Gastroesophageal sphincter (tissue), 4 donors: ENCODE measurements at places on chromosomes 16 and 17. TPM values are rescaled to one million over a fixed set of nuclear protein-coding genes. Genes with fewer than 3 reads are reported as not detected.

- peak; percentile 73 for ATAC-seq
Observed at GRCh38 chr17:78144147-78144719, 2.0 kb upstream of the C17orf99 start.

- ATAC-seq: no peak
Observed at GRCh38 chr16:4763791-4764190, 3.2 kb downstream of the ZNF500 start.

DNA sequence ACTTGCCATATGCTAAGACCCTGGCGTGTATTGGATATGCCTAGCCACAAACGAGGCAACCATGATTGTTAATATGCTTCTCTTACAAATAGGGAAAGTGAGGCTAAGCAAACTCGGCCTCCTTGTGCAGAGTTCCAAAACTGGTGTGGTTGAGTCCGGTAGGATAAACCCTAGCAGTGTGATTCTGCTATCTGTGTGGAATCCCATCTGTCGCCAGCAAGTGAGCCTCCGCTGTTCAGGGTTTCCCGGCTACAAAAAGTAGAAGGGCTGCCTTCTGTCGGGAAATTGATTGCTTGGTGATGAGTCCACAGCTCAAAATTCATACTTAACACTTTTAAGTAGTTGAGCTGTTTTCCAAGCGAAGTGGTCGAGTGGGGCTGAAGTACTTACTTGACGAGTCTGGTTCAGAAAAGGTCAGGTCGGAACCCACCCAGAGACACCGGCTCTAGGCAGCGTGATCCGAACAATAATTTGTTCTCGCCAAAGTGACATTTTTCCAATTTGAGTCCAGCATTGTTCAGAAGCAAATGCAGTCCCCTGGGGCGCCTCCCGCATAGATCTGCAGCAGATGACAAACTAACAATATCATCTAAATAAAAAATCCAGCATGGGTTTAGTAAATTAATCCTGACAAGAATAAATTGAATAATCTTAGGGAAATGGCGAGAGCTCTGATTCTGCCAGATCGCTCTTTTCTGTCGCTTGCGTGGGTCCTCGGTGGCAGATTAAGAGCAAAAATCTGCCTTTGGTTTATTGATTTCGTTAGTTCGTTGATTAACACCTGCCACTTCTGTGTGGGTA is 686.7 kb upstream of the RBFOX1 start:
- no peak for ATAC-seq

DNA sequence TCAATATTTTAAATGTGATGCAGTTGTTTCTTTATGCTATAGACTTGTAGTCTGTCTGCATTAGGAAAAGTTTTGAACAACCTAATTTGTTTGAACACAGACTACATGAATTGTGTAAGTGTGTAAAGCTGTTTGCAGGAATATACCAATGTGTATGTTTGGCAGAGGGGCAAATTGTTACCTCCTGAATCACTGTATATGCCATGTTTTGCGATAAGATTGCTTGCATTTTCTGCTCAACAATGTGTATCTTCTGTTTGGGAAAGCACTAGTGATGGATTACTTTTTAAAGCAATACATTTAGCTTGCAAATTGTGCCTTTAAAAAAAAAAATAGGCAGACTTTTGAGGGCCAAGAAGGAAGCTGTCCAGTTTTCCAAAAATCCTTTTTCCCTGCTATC is 14.6 kb downstream of the RBBP6 start:
- no peak for ATAC-seq

- no peak for ATAC-seq
Observed at GRCh38 chr16:3659251-3659650, 4.8 kb downstream of the DNASE1 start.

GRCh38 chr16:69111876-69112230 is 6.4 kb downstream of the HAS3 start:
- ATAC-seq: no peak

DNA sequence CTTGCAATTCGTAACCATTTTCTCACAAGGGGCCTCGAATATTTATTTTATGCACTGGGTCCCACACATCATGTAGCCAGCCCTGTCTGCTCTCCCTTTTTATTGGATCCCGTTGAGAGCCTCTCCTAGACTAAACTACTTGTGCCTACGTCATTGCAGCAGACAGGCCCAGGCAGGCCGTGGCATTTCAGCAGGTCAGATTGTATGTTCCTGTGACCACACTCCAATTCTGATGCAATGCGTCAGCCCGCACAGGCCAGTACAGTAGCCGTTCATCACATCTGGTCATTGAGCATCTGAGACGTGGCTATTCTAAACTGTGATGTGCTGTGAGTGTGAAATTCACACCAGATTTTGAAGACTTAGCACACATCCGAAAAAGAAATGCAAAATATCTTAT is 42.2 kb downstream of the ABAT start:
- no peak for ATAC-seq

GRCh38 chr16:72989579-72990551 is 58.1 kb downstream of the ZFHX3 start:
- peak; percentile 74 for ATAC-seq

DNA sequence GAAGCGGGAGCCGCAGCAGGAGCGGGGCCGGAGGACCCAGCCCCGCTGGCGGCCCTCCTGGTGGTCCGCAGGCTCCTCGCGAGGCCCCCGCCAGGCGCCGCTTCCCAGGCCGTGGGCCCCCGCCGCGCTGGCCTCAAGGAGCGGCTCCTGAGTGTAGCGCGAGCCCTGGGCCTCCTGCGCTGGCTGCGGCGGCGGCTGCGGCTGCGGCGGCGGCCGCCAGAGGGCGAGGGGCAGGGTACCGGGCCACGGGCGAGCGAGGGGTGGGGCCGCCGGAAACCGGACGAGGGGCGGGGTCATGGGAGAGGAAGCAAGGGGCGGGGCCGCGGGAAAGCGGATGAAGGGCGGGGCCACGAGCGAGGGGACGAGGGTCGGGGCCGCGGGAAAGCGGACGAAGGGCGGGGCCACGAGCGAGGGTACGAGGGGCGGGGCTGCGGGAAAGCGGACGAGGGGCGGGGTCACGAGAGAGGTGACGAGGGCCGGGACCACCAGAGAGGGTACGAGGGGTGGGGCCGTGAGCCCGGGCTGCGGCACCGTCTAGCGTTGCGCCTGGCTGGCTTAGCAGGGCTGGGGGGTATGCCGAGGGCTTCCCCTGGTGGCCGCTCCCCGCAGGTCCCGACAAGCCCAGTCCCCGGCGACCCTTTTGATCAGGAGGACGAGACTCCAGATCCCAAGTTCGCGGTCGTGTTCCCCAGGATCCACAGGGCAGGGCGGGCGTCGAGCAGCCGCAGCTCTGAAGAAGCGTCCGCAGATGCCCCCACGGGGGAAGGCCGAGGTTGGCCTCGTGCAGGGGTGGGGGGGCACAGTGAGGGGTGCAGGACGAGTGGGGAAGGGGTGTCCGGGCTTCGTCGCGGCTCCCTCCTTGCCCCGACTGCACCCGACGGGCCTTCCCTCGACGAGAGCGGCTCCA is 1.7 kb downstream of the MYO15B start:
- peak; percentile 89 for ATAC-seq

DNA sequence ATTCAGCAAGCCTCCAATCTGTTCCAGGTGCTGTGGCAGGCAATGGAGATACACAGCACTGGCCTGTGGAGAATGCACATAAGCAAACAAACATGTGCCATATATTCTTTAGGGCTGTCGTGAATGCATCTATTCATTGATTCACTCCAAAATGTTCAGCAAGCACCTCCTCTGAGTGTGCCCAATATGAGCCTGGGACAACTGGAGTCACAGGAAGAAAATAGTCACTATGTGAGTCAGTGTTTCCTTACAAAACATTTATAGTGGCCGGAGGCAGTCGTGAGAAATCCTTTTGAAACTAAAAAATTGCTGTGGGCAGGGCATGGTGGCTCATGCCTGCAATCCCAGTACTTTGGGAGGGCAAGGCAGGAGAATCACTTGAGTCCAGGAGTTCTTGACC is 310.1 kb downstream of the CA10 start:
- no peak for ATAC-seq

- no peak for ATAC-seq
Observed at GRCh38 chr17:81520021-81520901, 7.7 kb upstream of the ACTG1 start.

DNA sequence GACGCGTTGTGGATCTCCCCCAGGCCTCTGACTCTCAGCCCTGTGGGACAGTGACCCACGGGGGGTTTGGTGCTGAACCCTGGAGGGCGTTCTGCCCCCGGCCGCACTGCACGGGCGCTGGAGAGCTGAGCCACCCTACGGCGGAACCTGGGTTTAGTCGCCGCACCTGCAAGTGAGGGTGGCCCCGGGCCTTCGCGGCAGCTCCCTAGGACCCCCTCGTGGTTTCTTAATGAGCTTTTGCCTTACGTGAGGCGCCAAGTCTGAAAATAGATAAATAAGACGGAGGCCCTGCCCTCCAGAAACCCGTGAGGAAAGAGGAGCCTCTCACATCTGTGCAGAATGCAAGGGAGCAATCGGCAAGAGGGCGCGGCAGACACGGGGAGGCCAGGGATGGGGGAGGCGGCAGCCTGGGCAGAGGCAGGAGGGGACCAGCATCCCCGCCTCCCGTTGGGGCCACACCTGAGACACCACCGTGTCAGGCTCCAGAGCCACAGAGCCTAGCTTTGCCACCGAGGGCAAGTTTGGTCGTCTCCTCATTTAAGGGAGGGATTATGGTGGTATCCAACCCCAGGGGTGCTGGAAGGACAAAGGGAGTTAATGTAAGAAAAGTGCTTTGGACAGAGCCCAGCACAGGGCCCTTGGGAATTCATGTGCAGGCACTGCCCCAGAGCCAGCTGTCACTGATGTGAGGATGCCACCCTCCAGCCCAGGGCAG is 153.2 kb upstream of the CHMP6 start:
- ATAC-seq: no peak

DNA sequence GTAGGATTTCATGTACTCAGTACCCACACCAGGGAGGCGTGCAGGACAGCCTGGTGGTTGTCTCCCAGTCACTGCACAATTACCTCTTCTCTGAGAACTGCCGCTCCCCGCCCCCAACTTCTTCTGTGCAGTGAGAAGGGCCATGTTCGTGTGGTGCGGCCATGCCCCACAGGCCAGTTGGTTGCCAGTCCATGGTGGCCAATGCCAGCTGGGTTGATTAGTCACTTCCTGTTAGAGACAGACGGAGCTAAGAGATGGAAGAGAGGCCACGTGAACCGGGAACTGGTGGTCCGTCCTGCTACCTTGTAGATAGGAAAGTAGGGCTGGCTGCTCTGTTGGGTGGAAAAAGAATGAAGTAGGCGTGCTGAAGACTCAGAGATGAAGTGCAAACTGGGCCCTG is 206.5 kb downstream of the ABCC12 start:
- ATAC-seq: no peak

- ATAC-seq: no peak
Observed at GRCh38 chr16:81595629-81596292, 151.2 kb downstream of the CMIP start.

DNA sequence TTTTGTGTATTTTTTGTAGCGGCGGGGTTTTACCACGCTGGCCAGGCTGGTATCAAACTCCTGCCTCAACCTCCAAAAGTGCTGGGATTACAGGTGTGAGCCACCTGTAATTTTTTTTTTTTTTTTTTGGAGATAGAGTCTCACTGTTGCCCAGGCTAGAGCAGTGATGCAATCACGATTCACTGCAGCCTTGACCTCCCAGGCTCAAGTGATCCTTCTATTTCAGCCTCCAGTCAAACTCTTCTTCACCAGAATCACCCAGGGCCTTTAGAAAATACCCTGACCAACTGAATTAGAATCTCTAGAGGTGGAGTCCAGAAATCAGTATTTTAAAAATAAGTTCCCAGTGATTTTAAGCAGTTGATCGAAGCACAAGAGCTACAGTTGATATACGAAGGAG is 12.5 kb downstream of the HSPB9 start:
- no peak for ATAC-seq

GRCh38 chr16:84658690-84659089 is 10.4 kb downstream of the KLHL36 start:
- ATAC-seq: no peak

GRCh38 chr17:74736513-74737298 is at the start of gene RAB37:
Gene RAB37, plus strand, starts transcription at chr17:74737256. Its CDS starts 17 bp downstream, at chr17:74737273.
- peak; percentile 77 for ATAC-seq

GRCh38 chr17:21379080-21379711 is 3.0 kb downstream of the KCNJ12 start:
- no peak for ATAC-seq

DNA sequence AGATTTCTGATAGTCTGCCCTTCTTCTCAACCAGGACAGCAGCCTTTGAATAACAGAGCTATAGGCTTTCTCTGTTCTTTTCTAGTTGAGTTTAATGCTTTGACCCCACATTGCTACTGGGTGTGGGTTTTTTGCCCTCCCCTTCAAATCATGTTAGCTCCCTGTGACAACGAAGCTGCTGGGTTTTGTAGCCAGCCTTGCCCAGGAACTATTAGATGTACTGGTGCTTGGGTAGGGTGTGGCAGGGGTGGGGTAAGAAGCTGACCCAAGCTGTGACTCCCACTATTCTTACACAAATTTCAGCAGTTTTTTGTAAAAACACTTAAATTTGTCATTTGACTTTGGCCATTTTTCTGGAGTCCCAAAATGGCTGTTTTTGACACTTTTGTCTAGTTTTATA is 69.7 kb downstream of the NLK start:
- no peak for ATAC-seq

DNA sequence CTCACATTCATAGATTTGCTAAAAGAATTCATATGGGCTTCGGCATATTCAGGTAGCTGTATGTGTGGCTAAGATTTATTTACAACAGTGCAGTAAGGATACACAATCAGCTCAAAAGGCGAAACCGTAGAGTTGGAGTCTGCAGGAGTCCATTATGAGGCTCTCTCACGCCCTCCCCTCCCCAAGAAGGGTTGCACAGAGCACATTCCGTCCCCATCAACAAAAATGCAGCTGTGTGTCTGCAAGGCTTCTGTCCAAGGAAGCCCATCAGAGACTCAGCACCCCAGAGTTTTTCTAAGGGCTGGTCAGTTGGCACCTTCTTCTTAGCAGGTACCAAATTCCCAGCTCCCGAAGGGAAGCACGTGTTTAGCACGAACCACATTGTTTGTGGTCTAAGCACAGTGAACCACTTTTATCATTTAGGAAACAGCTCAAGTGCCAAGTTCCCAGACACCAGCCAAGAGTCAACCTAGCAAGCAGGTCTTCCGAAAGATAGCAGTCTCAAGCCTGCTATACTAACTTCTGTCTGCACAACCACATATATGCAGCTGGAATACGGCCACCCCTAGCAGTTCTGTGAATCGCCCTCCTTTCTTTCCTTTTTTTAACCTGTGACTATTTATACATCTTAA is 28.5 kb upstream of the MEAK7 start:
- peak; percentile 46 for ATAC-seq

DNA sequence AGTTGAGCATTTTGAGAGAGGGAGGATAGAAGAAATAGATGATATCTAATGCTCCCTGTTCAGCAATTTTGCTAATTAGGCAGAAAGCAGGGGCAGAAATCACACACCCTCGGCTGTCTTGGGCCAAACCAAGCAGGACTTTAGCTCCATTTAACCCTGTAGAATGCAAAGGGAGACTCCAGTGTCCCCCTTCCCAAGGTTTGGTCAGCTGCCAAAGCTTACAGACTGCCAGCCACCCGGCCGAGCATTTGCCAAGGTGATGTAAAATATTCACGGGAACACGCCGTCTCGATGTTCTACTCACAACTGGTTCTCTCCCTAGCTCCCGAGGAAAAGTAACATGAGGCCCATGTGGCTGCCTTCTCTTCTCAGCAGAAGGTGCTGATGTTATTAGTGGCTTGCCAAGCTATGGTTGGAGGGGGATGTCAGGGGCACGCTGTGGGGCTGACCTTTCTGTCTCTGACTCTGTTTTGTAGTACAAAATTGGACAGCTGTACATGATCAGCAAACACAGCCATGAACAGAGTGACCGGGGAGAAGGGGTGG is 155.3 kb downstream of the PITPNC1 start:
- ATAC-seq: no peak

The SLX1A gene
- 21.2 TPM for total RNA-seq

The TEKT5 gene
- not detected for total RNA-seq

The GALNS gene
- total RNA-seq: 29.4 TPM

The SLC5A10 gene
- not detected for total RNA-seq

The DHX38 gene
- total RNA-seq: 32.8 TPM

The ZC3H18 gene
- total RNA-seq: 15.8 TPM

The CMTM2 gene
- not detected for total RNA-seq

The KRTAP9-2 gene
- not detected for total RNA-seq

The TNK1 gene
- 3.0 TPM for total RNA-seq
